ENCODE measurements at places on chromosomes 1 and 21.

DNA sequence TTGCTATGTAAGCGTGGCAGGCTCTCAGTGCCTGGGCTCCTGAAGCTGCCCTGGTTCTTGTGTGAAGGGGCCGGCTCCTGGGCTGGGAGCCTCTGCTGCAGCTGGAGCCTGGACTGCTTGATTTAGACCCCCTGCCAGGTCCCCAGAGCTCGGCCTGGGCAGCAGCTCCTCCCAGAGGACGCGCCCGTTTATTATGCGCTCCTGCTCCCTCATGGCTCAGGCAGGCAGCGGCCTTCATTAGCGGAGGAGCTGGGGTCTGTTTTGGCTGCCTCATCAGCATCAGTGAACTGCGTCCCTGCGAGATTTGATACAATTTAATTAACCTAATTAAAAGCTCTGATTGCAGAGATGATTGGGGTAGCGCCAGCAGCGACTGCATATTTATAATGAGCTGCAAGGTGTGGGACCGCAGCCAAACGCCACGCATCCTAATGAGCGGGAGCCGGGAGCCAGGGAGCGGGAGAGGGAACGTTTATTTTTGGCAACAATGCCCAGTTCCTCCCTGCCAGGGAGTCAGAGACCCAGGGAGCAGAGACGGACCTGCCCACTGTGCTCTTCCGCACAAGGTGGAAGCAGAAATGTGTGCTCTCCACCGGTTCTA is 16.6 kb downstream of the UTP11 start:
- DNase-seq: no peak

- DNase-seq: no peak
Observed at GRCh38 chr1:33358114-33358794, 37.4 kb upstream of the A3GALT2 start.

DNA sequence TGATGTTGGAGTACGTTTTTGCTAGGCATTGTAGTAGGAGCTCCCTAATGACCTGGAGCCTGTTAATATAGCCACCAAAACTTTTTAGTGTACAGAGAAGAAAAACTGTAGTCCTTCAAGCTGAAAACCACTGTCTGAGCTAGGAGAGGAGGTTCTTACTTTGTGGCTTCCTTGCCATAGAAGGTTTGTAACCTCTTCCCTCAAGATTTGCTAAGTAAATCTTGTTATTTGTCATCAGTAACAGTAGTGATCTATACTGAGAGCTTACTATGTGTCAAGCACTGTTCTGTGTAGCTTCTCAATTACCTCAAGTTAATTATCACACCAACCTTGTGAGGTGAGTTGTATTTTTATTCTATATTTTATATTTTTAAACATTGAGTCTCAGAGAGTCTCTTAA is 21.2 kb upstream of the LRRC8C start:
- no peak for DNase-seq

DNA sequence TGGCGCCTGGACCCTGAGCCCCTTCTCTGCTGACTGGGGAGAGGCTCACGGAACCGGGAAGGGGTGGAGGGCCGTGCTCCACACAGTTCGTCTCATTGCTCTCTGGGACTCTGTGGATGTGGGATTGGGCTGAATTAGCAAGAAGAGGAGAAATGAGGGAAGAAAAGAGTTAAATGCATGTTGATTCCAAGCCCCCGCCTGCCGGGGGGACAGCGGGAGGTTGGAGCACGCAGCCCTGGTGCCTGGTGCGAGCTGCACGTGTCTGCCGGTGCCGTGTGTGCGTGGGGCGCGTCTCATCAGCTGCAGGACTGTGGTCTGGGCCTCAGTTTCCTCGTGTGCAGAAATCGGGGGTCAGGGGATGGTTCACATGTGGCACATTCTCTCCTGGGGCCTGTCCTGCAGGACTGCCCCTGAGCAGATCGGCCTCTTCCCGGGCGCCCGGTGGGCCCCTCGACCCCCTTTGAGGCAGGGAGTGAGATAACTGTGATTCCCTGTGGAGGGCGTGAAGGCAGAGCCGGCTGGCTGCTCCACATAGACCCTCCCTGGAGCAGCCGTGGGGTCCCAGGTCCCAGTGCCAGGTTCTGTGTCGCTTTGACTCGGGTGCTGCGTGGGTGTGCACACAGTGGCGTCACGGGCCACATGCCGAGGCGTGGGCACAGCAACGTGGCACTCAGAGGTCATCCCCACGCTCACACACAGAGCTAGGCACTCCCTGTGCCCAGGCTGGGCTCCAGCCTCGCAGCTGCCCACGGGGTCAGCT is 11.4 kb downstream of the SAMD11 start:
- DNase-seq: no peak

DNA sequence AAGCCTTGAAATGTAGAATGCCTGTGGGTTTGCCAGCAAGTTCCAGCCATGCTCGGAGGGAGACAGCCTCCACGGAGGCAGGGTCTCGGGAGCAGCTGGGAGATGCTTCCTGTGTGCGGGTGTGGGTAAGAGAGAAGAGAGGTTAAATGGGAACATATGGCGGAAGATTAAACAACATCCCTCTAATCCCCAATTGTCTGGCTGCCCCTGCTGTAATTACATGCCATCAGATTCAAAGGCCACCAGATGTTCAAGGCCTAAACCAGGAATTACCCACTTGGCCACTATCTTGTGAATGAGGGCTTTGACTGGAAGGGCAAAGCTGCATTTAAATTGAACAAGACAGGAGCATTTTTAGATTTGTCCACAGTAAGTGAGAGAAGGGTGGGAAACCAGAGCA is 81.4 kb upstream of the BACE2 start:
- DNase-seq: no peak

DNA sequence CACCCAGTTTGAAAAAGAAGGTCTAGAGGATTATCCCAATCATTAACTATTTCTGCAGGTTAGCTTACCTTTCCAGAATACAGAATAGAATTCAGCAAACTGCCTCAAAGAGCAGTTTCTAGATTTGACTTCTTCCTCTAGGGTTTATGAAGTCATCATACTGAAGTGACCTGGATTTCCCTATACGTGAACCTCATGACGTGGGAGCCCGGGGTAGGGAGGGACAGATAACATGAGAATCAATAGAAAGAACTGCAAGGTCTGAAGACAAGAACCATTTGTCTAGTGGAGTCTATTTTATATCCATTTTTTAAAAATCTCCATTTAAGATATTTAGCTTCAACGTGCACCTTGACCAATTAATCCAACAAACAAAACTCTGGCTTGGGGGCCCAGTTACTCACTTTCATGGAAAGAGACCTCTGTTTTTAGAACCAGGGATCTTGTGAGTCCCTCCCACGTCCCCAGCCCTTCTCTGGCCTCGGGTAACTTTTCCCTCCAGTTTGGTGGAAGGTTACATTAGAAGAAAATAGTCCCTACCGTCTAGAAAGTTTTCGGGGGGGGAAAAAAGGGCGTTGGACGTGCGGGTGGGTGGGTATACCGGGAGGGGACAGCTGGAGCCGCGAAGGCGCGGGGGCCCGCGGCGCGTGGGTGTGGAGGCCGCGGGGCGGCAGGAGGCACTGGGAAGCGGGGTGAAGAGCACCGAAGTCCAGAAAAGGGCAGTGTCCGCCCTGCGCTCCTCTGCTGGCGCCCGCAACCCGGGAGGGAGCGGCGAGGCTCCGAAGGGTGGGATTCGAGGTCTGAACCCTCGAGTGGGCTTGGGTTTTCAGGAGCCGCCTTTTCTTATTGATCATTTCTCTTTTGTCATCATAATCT is 13.8 kb upstream of the POGZ start:
- DNase-seq: no peak

- no peak for DNase-seq
Observed at GRCh38 chr1:234844479-234845031, 234.6 kb upstream of the IRF2BP2 start.

GRCh38 chr1:68119445-68119844 is 69.0 kb upstream of the DIRAS3 start:
- DNase-seq: no peak

GRCh38 chr1:167524651-167525050 is 6.3 kb upstream of the CD247 start:
- no peak for DNase-seq

GRCh38 chr1:201554190-201554600 is 15.3 kb downstream of the NAV1 start:
- no peak for DNase-seq

- DNase-seq: no peak
Observed at GRCh38 chr21:21196087-21196486, 197.9 kb downstream of the NCAM2 start.

DNA sequence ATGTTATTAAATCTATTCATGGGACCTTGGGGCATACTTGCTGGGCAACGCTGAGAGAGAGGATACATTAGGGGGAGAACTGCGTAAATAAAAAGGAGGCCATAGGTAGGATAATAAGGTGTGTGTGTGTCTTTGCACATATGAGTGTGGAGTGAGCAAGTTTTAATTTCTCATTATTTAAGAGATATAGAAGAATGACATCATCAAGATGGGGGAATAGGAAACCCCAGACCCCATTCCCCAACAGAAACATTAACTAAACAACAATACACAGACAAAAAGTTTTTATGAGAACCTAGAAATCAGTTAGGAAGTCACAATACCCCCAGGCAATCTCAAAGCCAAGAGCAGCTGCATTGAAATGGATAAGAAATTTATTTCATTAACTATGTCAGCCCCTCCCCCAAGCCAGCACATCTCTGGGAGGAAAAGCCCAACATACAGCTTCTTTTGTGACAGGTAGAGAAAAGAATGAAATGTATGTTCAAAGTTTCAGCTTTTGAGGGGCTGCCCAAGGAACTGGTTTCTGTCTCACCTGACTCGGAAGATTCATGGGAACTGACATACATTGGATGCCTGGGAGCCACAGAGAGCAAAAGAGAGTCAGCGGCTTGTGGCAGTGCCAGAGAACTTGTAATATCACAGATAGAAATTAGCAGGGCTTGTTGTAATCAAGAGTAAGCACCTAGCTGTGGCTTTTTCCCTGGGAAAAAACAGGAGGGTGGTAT is 234.3 kb upstream of the NFIA start:
- no peak for DNase-seq

- no peak for DNase-seq
Observed at GRCh38 chr1:1144122-1144842, 28.4 kb upstream of the C1orf159 start.

DNA sequence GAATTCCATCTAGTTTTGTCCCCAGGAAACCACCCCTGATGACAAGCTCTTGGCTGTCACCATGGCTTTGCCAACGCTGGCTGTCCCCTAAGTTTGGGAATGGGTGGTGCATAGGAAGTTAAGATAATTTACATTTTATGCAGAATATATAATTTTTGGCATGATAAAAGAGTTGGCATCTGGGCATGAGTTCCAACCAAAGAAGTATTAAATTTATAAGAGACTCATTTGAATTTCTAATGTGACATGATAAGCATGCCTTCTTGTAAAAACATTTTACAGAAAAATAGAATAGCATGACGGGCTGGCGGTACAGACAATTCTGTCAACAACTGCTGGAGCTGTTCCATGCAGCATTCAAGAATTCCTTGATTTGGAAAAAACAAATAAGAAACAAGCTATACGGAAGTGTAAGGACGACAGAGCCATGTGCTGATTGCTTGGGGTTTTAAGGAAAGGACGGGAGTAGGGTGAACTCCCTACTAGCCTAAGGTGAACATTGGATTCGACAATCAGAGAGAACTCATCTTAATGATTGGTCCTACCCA is 106.8 kb upstream of the C1orf21 start:
- no peak for DNase-seq
